ENCODE measurements at places on chromosomes 6 and 20.

GRCh38 chr6:170128811-170129681, 161.8 kb downstream of the DLL1 start:
- DNase-seq, result peak; percentile 18

DNA sequence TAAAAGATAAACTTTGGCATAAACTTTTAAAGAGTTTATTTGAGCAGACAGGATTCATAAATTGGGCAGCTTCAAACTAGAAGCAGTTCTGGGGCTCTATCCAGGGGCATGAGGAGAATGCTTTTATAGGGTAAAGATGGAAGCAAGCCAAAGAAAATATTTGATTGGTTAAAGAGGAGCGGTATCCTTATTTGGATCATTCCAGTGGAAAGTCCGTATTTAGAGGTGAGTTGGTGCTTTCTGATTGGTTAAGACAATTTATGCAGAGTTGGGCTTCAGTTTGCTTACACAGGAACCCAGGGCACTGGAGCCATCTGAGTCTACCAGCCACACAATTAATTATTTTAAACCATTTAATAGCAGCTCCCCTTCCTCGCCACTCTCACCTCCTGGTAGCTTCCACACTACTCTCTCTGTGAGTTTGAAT, 37.9 kb upstream of the RNF217 start:
- DNase-seq, result no peak

- DNase-seq, result no peak
These were observed 740 bp downstream of the NELFCD start for GRCh38 chr20:58981628-58982364.

DNA sequence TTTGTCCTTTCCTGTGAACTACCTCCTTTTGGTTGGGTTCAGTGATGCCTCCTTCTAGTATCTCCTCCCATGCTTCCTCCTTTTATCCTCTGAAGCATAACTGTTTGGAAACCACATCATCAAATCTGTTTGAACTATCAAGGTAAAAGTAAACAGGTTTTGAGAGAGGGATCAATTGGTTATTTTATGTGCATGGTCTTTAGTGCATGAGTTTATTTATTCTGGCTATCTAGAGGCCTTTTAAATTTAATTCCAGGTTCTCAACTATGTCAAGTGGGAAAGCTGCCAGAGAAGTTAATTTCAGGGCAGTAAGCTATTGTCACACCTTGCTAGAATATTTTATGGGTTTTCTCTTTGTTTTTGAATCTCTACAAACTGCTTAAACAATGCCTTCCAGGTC, 54.1 kb downstream of the WASF1 start:
- no peak for DNase-seq

DNA sequence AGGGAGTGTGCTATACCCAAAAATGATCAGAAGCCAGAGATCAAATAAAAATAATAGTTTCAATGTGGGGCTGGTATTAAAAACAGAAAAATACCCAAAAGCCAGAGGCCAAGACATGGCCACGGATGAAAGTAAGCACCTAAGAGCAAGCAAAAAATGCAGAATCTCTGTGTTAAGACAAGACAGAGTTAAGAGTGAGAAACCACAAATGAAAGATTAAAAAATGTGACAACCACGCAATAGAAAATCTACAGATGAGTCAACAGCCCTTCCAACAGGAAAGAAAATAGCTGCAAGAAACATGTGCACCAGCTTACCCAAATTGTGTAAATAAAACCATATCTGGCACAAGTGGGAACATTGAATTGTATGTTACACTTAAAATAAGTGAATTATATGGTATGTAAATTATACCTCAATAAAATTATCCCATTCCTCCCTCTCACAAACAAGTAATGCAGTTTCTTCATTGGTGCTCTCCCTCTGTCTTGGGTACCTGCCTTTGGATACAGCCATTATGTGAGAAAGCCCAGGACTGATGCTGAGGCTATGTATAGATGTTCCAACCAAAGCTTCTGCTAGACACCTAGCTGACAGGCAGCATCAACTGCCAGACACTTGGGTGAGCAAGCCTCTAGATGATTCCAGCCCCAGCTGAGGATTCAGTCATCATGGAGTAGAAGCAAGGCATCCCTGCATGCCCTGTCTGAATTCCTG, 55.3 kb upstream of the UFL1 start:
- DNase-seq, result no peak

DNA sequence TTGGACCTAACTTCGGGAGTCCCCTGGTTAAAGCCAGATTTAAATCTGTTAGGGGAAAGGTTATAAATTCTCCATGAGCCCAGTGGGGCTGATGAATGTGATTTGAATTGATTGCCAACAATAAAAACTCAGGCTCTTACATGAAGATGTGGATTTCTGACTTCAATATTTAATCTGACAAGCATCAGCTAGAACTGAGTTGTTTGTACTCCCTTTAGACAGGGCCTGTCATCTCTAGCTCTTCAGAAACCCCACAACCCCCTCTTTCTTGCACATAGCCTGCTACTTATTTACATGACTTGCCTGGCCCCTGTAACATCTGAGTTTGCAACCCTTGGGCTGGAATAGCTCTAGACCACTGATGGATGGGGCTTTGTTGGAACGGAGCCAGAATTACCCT, 191.6 kb upstream of the PLCB4 start:
- DNase-seq, result no peak
